Chondrocyte (in vitro differentiated cells): ENCODE measurements at places on chromosomes 12 and 14.

GRCh38 chr12:27480016-27480415, 33.5 kb downstream of the SMCO2 start:
- DNase-seq, result no peak

DNA sequence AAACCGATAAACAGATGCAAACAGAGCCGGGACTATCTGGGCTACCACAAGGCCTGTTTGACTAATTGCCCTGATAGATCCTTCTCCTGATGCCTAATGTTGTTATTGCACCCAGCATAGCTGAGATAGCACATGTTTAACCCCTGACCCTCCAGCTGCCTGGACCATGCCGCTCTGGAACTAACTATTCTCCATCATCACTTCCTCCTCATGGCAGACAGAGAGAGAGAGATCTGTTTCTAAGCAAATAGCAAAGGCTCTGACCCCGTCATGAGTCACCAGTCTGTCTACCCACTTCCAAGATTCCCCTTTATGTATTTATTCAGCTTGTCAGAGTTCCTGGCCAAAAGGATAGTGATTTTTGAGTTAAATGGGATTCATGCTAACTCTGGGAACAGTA, 58.2 kb upstream of the FLRT2 start:
- DNase-seq, result no peak

GRCh38 chr12:123573870-123574269, 10.5 kb upstream of the TMED2 start:
- DNase-seq, result no peak

GRCh38 chr14:96083667-96084320, 44.6 kb downstream of the C14orf132 start:
- peak; percentile 40 for DNase-seq

GRCh38 chr14:90564496-90564895, 167.7 kb downstream of the CALM1 start:
- no peak for DNase-seq

- DNase-seq, result no peak
Observed at GRCh38 chr12:34598352-34598827, 576.1 kb downstream of the ALG10 start.

DNA sequence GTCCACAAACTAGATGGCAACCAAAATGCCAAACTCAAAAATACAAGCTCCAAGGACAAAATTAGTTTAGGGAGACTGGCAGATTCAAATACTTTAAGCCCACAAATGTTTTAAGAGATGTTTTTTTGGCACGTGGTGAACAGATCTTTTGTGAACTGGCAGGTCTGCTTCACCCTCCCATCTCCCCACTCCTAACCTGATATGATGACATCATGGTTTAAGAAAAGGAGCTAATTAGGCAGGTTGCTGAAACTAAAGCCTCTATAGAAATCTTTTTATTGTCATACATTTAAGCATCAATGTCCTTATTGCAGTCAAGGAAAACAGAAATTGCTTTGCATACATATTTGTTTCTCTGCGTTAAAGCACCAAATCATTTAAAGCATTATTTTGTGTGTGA, 5.8 kb downstream of the LRIG3 start:
- no peak for DNase-seq

DNA sequence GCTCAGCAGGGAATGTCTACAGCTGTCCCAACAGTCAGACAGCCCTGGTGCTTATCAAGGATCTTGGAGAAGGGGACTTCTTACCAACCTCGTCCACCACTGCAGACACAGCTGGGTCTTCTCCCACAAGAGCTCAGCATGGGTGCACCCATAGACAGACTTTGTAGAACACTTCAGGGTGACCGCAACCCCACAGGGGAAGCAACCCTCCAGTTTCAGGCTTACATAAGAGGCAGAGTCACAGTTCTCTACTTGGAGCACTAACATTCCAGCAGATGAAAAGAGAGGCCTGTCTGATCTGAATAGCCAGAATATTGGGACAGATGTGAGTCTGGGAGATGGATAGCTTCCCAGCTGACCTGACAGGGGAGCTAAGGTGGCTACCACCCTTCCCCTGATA, 3.5 kb upstream of the CLEC1A start:
- DNase-seq, result no peak

DNA sequence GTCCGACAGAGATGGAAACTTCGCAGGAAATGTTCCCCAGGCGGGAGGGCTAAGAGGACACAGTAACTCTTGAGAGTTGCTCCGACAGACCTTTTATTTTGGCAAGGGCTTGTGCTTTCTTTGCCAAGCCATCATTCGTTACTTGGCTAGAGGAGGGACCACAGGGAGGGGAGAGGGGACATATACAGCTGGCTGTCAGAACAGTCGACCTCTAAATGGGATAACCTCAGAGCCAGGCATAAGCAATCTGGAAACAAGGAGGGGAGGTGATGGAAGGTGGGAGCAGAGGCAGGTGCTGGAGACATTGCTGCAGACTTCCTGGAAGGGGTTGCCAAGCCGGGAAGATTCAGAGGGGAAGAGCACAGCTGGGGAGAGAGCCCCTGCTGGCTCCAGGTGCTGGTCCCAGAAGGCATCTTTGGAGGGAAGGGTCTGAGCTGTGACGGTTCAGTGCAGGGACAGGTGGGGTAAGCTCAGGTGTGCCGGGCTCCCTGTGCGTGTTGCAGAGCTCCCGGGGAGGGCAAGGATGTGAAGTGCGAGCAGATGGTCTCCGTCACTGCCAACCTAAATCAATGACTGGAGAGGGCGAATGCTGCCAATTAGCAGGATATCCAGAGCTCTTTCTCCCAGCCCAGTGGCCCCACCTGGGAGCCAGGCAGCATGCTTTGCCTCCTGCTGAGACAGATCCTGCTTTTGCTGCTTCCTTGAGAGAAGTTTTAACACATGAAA, 50.1 kb downstream of the CHST11 start:
- DNase-seq, result no peak

DNA sequence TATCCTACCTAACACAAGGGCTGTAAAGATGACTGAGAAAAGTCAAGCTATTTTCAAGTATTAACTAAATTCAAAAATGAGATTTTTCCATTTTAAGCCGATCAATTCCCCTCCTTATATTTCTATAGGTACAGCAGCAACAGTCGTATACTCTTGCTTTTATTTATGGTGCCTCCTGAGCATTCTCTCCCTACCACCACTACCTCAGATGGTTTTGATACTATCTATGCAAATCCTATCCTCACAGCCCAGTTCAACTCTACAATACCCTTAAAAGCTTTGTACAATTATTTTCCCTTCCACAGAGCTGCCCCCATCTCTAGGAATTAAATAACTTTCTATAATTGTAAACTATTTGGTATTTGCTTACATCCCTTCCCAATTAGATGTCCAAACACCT, 52.1 kb downstream of the GALC start:
- DNase-seq, result no peak

DNA sequence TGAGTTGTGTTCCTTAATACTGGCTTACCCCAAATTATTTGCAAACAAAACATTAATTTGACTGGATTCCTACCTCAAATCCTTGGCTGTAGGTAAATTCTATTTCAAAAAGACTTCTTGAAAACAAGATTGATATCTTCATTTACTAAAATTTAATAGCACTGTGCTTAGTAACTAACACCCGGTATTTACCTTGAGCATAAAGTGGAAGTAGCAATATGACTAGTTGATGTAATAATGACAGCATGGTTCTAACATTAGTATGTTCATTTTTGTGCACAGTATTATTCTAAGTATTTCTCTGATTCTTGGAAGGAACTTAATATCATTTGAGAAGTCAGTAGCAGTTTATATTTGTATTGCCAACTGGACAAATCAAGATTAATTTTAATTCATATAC, 96.8 kb downstream of the PPHLN1 start:
- no peak for DNase-seq

- no peak for DNase-seq
Observed at GRCh38 chr14:74364271-74364880, 16.1 kb downstream of the VRTN start.

GRCh38 chr14:63715360-63715759, 12.5 kb downstream of the SGPP1 start:
- no peak for DNase-seq

DNA sequence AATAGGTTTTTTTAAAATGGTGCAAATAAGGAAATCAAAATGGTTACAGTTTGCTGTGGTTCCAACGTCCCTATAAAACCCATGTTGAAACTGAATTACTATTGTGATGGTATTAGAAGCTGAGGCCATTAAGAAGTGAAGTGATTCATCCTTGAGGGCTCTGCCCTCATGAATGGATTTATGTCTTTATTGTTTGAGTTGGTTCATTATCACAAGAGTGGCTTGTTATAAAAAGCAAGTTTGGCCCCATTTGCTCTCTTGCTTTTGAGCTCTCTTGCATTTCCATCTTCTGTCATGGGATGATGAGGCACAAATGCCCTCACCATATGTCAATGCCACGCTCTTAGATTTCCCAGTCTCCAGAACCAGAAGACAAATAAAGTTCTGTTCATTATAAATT, 62.3 kb downstream of the PRKD1 start:
- no peak for DNase-seq

DNA sequence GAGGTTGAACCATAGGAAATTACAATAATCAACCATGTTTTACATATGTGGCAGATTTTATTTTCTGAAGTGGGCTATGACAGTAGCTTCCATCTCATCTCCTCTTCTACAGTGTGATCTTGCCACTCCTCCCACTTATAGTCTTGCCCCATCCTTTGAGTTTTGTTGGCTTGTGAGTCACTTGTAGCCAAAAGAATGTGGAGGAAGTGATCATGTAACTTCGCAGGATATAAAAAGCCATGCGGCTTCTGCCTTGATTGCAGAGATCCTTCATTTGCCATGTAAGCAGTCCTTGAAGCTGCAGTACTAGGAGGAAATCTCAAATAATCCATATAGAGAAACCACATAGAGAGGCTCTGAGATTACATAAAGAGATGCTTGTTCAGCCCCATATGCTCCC, 13.7 kb upstream of the ZNF84 start:
- no peak for DNase-seq

GRCh38 chr12:23415180-23415579, 534.3 kb downstream of the SOX5 start:
- no peak for DNase-seq

GRCh38 chr12:32036477-32037263, 70.0 kb upstream of the BICD1 start:
- no peak for DNase-seq

DNA sequence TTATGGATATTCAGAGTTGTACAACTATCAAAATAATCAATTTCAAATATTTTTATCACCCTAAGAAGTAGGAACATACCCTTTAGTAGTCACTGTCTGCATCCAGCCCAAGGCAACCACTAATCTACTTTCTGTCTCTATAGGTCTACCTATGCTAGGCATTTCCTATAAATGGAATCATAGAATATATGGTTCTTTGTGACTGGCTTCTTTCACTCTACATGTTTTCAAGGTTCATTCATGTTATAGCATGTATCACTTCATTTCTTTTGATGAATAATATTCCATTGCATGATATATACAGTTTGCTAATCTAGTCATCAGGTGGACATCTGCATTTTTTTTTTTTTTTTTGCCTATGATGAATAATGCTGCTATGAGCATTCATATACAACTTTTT, 112.4 kb downstream of the PPP1R12A start:
- DNase-seq, result no peak

GRCh38 chr12:115835445-115835844, 442.0 kb downstream of the MED13L start:
- DNase-seq, result no peak

DNA sequence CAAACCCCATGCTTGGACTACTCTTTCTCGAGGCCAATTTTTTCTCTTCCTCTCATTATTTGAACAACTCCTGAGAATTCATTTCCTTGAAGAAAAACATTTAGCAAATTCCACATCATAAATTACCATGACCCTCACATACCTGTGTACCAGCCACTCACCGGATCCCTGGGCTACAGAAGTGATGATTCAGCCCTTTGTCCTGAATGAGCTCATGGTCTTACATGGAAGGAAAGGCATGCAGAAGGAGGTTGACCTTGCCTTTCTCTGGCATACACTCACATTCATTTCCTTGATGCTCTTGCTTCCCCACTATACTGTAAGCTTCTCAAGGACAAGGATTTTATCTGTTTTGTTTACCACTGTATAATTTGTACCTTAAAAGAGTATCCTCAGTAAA, 191.5 kb downstream of the SLC5A8 start:
- no peak for DNase-seq

- DNase-seq, result no peak
Observed at GRCh38 chr14:80095623-80096022, 115.7 kb downstream of the DIO2 start.

DNA sequence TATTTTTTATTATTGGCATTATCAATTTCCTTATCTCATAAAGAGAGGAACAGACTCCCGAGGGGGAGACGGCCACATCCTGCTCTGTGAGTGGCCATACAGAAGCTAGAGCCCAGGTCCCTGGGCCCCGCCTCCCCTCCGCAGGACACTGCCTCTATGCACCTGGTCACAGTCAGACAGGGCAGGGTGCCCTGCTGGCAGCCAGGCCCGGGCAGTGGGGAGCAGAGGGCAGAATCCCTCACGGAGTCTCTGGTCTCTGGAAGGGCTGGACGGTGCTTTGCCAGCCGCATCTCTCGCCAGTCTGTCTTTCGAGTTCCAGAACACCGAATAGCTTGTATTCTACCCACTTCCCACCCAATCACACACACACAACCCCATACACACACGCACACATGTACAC, 16.4 kb upstream of the CACNA2D4 start:
- DNase-seq, result no peak

- no peak for DNase-seq
Observed at GRCh38 chr12:587132-588023, 75.9 kb downstream of the NINJ2 start.

DNA sequence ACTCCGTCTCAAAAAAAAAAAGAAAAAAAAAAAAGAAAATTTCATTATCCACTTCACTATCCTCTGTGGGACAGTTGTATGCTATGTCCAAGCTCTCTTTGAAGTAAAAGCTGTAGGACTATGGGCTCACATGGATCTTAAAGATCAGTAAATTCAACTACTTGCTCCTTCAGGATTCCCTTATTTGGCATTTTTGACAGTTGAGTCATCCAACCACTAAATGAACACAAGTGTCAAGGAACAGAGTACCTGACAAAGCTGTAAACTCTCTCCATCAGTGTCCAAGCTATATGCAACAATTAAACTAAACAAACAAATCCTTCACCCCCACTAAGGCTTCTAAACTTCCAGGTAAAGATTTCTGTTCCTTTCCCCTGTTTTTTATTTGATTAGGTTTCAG, 177.0 kb downstream of the CEP128 start:
- DNase-seq, result no peak

DNA sequence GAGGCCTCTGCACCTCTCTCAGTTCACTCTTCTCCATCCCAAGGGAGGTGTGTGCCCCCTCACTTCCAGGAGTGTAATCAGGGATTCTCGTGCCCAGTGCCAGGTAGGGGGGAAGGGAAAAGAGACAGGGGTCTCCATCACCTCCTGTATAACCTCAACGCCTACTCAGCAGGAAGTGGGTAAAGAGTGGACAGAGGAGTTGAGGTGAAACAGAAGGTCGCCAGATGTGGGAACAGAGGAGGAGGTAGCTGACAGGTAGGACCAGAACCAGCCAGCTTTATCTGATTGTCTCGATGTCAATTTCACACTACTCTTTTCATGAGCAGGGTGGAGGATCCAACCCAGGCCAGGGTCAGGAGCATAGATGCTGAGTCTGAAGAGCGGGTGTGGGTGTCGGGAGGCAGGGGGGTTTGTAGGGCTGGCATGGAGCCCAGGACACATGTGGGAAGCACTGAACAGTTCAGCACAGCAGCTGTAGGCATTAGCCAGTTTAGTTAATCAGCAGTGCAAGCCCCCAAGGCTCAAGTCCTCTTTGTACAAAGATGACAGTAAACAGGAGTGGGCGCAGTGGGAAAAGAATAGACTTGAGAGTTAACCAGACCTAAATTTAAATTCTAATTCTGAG, 213.5 kb downstream of the PELI2 start:
- DNase-seq, result no peak
